ENCODE measurements at places on chromosomes 6 and 20.

DNA sequence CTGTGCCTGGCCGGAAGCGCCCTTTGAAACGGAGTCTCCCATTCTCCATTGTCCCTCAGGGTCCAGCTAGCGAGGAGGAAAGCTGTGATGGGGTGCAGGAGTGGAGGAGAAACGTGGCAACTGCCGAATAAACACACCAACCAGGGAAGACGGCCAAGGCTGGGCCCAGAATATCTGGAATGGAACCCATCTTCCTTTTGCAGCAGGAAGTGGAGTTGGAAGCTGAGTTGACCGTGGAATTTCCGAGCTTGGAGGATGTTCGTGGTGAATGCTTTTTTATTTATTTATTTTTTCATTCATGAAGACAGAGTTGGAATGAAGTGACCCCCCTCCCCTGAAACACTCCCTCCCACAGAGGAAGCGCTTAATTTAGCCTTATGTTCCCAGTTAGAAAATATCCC is 105.6 kb upstream of the RNF24 start:
- no peak for DNase-seq

DNA sequence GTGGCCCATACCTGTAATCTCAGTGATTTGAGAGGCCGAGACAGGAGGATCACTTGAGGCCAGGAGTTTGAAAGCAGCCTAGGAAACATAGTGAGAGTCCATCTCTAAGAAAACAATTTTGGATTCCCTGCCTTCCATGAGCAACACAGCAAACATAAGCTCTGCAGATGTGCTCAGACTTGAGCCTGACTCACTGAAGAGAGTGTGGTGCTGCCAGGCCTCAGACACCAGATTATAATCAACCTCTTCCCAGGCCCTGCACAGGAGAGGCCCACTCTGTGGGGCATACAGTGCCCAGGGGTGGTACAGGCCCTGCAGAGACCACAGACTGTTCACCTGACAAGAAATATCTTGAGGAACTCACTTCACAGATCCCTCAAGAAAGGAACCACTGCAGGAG is 19.9 kb downstream of the HLA-DPB1 start:
- DNase-seq = no peak

- no peak for DNase-seq
Observed at GRCh38 chr20:1477896-1478490, 11.3 kb upstream of the NSFL1C start.

- DNase-seq = no peak
Observed at GRCh38 chr20:3430376-3431069, 23.1 kb upstream of the DNAAF9 start.

DNA sequence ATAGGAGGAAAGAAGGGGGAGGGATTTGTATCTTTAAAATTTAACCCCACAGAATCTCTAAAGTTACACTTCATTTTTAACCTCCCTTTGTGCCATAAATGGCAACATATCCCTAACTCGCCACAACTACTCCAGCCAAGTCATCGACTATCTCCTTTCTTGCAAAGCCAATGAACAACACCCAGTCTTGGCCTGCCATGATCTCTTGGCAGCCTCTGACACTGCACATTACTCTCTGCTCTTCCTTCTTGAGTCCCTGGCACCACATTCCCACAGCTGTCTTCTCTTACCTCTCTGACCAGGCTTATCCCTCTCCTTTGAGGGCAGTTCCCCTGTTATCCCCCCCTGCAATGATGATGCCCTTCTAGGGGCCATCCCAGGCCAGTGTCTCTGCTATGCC is 42.5 kb downstream of the MBOAT1 start:
- no peak for DNase-seq

Data from stimulated activated CD4-positive, alpha-beta T cell treated with anti-CD3 and anti-CD28 coated beads, Interleukin-4, amount 100 ng/mL, for 24 hours (primary cell).